ENCODE measurements at places on chromosomes 11 and 22.

GRCh38 chr11:12768726-12769673 lies 94.8 kb downstream of the TEAD1 start:
- DNase-seq, result no peak

GRCh38 chr11:96103102-96103501 lies 179.2 kb upstream of the MTMR2 start:
- DNase-seq, result no peak

- peak; percentile 40 for DNase-seq
Measured at GRCh38 chr11:112113539-112114457, 27.1 kb downstream of the SDHD start.

GRCh38 chr22:46964773-46965550 lies 202.5 kb downstream of the TBC1D22A start:
- DNase-seq, result no peak

GRCh38 chr22:26700886-26701285 lies 43.5 kb downstream of the MIAT start:
- DNase-seq, result no peak

DNA sequence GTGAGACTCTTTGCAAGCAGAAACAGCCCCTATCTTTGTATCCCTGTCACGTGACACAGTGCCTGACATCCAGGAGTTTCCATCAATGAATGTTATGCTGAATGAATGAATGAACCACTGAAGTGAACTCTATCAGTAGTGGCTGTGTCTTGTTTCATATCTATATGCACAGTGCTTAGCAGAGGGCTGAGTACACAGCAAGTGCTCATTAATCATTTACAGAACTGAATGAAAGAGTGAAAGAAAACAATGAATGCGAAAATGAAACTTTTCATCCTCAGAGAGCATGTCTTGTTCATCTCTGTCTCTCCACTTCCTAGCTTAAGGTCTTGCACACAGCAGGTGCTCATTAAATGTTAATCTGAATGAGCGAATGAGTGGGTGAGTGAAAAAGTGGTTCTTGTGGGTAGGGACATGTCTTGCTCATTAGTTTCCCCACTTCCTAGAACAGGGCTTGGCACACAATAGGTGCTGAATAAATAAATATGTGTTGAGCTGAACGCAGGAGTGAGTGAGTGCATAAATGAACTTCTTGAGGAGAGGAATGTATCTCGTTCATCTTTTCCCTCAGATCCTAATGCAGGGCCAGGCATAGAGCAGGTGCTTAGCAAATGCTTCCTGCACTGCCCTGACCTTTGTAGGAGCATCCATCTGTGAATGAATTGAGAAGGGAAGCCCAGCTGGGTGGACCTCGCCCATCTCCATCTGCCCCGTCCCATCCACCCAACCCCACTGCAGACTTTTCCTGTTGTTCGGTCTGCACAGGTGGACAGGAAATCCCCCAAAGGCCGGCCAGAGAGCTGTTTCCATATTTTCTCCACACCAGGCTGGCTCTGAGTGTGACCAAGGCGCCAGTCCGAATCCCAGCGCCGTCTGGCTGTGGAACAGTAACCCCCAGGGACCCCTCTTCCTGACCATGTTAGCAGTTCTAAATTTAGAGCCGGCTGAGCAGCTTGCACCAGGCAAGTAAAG lies 113.4 kb upstream of the CRYBB3 start:
- no peak for DNase-seq

GRCh38 chr11:103279821-103280220 lies 170.6 kb downstream of the DYNC2H1 start:
- DNase-seq, result no peak

GRCh38 chr11:125165111-125165842 lies 726 bp downstream of the PKNOX2 start:
- DNase-seq, result peak; percentile 31

DNA sequence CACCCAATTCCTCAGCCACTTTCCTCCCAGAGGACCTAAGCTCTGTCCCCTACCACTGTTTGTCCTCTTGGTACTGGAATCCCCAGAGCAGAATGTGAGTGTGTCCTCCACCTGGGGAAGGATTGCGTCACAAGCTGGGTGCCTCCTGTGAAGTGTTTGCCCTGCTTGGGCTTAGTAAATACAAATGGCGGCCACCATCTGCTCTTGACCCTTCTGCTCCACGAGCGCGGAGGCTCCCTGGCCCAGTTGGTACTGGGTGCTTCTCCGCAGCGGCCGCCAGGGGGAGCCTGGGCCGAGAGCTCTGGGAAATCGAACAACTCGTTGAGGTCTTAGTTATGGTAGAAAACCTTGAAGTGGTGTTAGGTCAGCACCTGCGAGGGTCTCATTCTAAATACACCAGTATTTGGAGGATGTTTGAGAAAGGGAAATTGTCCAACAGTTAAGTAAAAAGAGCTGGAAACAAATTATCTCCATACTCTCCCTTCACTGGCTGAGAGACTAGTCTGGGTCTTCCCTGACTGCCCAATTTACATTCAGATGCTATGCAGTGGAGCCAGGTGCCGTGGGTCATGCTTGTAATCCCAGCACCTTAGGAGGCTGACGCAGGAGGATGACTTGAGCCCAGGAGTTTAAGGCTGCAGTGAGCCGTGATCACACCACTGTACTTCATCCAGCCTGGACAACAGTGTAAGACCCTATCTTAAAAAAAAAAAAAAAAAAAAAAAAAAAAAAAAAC lies 74.6 kb upstream of the TEAD1 start:
- DNase-seq, result peak; percentile 33

- DNase-seq, result no peak
Measured at GRCh38 chr11:37184326-37184725, 586.3 kb upstream of the RAG2 start.
